D721Med (cell line): ENCODE measurements at places on chromosomes 7 and 10.

GRCh38 chr7:3120513-3120912, 76.8 kb upstream of the CARD11 start:
- no peak for DNase-seq

- no peak for DNase-seq
Observed at GRCh38 chr7:132437730-132438129, 138.5 kb downstream of the PLXNA4 start.

DNA sequence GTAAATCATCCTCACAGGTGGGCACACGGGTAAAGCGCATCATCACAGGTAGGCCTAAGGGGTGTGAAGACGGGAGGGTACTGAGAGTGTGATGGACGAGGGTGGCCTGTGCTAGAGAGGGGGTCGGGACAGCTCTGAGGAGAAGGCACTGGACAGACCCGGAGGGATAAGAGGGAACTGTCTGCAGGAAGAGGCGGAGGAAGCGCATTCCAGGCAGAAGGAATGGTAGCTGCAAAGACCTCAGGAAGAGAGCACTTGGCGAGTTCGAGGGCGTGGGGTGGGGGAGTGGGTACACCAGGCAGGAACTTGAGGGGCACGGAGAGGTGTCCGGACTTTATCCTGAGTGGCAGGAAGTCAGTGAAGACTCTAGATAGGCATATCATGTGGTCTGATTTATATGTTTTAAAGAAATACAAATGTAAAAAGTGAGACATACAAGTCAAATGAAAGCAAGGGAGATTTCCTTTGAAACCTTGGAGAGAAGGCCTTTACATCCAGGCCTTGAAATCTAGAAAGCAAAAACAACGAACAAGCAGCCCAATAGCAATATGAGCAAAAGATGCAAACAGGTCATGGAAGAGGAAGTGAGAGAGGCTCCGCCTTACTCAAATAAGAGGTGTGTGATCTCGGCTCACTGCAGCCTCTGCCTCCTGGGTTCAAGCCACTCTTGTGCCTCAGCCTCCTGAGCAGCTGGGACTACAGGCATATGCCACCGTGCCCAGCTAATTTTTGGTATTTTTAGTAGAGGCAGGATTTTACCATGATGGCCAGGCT, 3.6 kb downstream of the LHPP start:
- no peak for DNase-seq

DNA sequence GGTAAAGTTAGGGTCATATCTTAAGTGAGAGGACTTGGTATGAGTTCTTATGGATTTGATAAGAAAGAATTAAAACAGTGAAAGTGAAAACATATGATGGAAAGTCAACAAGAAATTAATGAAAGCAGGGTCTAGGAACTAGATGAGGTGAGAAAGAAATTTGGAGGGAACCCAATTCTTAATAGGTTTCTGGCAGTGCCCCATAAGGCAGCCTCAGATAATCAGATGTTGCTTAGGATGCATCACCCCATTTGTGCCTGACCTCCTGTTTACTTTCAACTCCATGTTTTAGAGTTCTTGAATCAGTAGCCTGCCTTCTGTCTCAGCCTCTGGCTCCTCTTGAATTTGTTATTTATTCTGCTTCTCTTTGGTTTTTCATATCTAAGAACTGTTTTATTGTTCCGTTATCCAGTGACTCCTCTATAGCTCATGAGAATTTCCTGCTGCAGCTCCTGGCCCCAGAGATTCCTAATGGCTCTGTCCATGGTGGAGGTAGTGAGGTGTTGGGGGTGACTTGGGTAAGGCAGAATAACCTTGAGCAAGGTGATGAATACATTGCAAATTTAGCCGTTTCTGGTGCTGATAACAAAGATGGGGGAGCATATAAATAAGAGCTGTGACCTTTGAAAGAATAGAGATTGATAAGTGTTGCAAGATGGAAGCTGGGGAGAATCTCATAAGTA, 17.6 kb downstream of the ITGB8 start:
- no peak for DNase-seq

GRCh38 chr10:104117839-104118323, 4.1 kb upstream of the SFR1 start:
- DNase-seq = no peak

DNA sequence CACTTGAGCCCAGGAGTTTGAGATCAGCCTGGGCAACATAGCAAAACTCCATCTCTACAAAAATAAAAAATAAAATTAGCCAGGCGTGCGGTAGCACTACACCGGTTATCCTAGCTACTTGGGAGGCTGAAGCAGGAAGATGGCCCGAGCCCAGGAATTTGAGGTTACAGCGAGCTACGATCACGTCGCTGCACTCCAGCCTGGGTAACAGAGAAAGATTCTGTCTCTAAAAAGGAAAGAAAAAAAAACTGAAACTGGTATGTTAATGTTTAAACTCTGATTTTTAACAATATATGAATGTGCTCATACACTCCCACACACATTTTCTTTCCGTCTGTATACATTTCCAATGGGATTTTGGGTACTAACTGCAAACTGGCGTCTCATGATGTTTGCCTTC, 140.6 kb upstream of the KMT2E start:
- no peak for DNase-seq

GRCh38 chr10:71270301-71271220, 48.5 kb upstream of the SLC29A3 start:
- DNase-seq = peak; percentile 91

DNA sequence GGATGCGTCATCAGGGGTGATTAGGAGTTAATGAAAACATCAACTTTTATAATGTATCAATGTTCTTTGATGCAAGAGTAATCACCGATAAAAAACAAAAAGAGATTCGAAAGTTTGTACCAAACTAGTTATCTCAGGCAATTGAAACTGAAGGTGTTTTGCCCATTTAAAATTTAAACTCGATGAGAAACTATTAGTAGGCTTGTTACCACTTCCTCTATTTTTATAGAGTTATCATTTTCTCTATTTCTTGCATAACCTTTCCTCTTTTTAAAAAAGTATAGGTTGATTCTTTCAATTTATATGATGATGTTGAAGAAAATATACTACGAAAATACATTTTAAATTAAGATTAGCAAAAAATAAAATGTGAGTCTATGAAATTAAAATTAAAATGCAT, 597.3 kb upstream of the POT1 start:
- no peak for DNase-seq

DNA sequence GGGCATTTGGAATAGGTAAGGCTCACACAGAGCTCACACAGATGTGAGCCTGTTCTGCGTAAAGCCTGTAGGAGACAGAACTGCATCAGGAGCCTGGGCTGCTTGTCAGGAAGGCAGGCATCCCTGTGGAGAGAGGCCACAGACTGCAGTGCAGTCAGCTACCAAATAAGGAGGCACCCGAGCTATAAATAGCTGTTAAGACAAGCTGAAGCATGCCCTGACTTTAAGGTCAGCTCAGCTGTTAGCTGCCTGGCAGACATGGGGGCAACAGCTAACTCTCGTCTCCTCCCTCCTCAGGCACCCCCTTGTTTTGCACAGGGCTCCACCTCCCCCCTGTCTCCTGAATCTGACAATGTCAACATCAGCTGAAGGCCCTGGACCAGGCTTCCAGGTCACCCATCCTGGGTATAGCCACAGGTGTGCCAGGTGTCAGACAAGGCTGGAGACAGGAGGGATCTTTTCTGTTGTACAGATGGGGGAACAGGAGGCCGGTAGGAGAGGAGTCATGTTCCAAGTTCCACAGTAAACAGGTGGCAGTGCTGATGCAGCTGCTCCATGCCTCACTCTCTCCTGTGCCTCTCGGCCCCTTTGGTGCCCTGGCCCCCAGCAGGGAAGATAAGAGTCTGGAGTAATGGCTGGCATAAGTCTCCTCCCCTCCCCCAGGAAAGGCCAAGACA, 27.6 kb upstream of the MKRN1 start:
- DNase-seq = no peak

- DNase-seq = peak; percentile 81
Observed at GRCh38 chr10:100878291-100878910, 34.4 kb upstream of the SLF2 start.

GRCh38 chr7:78095549-78095948, 297.0 kb downstream of the PHTF2 start:
- DNase-seq = no peak

- DNase-seq = no peak
Observed at GRCh38 chr7:13850185-13850752, 139.2 kb downstream of the ETV1 start.

- DNase-seq = no peak
Observed at GRCh38 chr7:123635551-123636359, 19.9 kb upstream of the LMOD2 start.

DNA sequence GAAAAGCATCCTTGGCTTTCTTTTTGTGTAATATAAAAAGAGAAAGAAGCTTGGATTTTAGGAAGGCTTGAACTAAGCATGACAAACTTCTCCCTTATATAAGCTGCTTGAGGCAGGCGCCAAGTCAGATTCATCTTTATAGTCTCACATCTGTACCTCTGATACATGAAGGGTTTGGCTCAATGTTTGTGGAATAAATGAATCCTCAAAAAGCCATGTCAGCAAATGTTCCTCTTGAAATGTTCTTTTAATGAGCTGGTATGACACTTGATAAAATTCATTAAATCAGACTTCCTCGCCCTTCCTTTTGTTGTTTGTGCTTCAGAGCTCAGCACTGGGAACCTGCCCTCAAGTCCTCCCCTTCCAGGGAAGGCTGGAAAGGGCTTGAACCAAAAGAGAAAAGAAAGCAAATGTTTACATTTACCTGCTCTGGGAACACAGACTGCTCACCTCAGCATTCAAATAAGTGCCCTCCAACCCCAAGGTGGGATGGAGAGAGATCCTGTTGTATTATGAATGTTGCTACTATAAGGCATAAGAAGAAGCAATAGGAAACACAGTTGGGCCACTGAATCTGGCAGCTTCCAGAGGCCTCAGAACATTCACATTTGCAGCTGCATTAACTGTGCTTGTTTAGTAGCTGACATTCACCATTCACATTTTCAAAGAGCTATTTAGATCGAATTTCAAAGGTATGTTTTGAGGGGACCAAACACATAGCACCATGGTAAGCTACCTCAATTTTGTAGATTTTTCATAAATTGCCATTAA, 212.6 kb downstream of the CACNA2D1 start:
- no peak for DNase-seq

GRCh38 chr7:98225913-98226614, 14.8 kb downstream of the BHLHA15 start:
- DNase-seq = no peak

GRCh38 chr7:128092221-128092620, 61.0 kb upstream of the LRRC4 start:
- DNase-seq = no peak

DNA sequence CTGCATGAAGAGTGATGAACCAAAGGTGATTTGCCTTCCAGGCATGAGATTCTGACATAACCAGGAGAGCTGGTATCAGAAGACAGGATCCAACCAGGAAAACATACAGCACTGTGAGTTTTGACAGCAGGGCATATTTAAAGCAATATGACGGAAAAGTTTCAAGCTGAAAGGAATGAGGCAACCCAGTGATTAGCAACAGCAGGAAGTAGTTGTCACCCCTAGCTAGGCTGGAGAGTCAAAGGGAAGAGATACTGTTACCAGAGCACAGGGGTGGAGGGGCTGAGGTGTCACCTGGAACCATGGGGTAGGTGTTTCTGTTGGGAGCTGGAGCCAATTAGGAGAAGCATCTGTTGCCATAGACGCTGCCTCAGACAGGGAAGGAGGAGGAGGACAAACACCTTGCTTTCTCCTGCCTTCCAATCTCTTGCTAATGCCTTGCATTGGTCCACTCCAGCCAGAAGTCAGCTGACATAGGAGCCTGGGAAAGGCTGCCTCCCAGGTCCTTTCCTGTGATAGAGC, 125.4 kb upstream of the SORCS3 start:
- no peak for DNase-seq

- no peak for DNase-seq
Observed at GRCh38 chr10:44723082-44723481, 188.1 kb upstream of the TMEM72 start.

DNA sequence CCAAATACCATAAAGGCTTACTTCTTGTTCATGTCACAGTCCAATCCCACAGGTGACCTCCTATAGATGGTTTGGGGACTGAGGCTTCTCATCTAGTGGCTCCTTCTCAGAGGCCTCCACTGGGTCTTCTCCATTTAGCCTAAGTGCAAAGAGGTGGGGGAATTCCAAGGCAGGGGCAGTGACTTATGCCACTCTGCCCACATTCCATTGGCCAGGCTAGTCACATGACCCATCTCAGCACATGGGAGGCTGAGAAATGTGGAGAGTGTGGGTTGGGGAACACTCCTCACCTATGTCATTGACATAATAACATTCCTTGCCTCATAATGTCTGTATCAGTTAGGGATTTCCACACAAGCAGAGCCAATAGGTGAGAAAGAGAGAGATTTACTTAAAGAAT, 104.3 kb upstream of the PLXNA4 start:
- DNase-seq = no peak

GRCh38 chr7:127890726-127891125, 140.5 kb downstream of the LRRC4 start:
- DNase-seq = no peak

- no peak for DNase-seq
Observed at GRCh38 chr10:17808971-17809841, at the start of gene MRC1. TSS of gene MRC1 (plus strand) at chr10:17809348. CDS start at chr10:17809466, 118 bp downstream.

DNA sequence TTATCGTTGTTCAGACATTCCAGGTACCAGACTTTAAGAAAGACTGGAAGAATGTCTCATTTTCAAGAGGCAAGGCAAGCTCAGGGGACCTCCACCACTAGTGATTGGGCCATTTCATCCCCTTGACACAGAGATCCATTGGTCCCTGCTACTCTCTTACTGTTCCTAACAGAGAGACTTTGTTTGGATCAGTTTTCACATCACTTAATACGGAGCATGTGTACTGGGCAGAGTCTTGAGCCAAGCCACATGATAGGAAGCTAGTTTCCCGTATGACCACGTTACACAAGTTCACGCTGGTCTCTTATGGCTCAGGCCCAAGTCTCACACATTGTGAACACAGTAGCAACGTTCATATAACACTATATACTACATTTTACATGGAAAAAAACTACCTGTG, 269.9 kb downstream of the BAMBI start:
- DNase-seq = no peak

DNA sequence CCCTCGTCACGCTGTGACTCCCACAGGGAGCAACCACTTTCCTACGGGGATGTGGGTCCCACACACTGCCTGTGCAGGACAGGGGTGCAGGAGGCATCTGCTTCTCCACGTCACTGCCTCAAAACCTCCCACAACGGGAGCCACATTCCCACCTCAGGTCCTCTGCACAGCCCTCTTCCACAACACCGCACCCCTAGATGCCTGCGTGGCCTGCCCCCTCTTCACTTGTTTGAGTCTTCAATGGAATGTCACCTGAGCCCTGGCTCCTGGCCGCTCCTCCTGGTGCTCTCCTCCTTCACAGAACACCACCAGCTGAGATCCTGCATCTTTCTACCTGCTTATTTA, 73.6 kb downstream of the MAD1L1 start:
- DNase-seq = no peak

DNA sequence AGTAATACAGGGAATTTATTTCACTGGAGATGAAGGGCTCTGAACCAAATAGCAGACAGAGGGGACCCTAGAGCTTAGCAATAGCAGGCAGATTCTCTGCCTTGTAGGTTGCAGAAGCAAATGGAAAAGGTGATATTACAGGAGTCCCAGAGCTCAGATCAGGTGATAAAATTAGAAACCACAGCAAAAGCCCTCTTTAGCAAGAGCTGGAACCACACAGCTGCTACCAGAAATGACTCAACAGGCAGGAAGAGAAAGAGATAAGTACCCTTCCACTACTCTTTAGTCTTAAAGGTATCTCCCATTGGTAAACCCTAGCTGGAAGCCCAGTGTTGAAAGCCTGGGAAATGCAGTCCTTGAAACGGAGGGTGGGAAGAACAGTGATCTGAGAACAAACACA, 535.6 kb upstream of the GHITM start:
- DNase-seq = no peak

- no peak for DNase-seq
Observed at GRCh38 chr10:35276889-35277288, 59.4 kb upstream of the CCNY start.
